ENCODE measurements at places on chromosomes 12 and 14.

- DNase-seq: no peak
Measured at GRCh38 chr14:34052658-34053014, 101.8 kb upstream of the EGLN3 start.

DNA sequence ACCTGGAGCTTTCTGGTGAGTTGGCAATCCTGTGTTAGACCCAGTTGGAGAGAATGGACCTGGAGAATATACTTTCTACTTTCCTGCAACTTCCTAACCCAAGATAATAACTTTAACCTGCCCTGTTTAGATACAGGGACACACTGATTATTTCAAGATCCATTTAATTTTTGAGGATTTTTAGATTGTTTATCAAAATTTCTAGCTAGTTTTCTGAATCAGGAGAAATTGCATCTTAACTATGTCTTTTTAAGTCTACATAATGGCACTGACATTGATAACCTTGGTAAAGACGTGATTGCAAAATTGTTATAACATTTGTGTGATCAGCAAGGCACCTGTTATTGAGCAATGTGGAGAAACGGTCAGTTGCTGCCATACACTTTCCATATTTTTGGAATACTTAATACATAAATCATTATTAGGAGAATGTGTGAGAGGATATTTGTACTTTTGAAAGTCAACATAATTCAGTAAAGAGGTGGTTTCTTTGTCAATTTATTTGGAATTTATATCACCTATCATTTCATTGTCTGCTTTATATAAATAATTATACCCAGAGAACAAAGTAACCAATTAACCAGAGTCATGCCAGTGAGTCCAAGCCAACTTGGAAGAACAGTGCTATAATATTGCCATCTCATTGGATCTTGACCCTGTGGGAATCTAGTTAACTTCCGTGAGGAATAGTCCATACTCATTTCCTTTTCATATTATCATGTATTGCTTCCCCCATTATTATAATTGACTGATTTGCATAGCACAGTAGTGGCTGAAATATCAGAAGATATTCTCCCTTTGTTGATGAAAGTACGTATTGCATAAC, 28.4 kb downstream of the NFYB start:
- no peak for DNase-seq

- no peak for DNase-seq
Measured at GRCh38 chr14:32491416-32492016, 162.4 kb downstream of the AKAP6 start.

DNA sequence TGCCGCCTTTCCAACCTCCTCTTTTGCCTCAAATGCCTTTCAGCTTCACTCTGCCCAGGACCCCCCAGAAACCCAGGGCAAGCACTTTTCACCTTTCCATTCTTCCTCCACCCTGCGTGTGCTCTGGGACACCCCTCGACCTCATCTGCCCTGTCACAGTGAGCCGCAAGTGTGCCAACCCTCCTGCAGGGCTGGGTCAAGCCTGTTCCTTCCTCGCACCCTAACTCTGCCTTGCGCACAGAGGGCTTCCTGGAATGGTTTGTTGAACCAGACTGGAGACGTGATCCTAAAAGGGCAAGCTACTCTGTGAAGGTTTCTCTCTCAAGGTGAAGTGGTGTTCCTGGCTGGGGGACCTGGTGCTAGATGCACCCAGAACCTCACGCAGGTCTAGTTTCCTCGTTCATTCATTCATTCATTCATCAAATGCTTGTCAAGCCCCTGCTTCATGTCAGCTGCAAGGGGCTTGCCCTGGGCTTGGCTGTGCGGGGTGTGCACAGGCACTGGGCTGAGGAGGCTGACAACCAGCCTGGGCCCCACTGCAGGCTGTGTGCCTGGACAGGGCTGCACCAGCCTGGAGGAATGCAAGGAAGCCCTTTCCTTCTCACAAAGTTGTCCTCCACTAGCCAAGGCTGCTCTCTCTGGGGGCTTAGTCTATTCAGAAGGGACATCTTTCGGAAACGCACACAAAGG, 187.2 kb downstream of the CALM1 start:
- no peak for DNase-seq

DNA sequence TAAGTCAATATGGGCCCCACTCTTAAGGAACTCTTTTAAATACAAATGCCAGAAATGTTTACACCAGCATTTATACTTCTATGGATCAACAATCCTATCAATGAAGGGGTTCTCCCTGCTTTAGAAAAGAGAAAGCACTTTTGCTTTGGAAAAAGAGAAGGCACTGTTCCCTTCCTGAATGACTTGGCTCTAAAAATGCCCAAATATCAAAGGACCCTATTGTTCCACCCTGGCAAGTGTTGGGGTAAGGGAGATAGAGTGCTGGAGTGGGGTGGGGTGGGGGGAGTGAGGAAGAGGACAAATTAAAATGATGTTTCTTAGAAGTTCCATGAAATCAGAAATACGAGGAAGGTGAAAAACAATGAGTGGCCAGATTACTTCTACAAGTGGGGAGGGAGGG, 131.6 kb upstream of the GRIN2B start:
- DNase-seq: no peak

GRCh38 chr14:39383026-39383660, 49.1 kb downstream of the FBXO33 start:
- no peak for DNase-seq

DNA sequence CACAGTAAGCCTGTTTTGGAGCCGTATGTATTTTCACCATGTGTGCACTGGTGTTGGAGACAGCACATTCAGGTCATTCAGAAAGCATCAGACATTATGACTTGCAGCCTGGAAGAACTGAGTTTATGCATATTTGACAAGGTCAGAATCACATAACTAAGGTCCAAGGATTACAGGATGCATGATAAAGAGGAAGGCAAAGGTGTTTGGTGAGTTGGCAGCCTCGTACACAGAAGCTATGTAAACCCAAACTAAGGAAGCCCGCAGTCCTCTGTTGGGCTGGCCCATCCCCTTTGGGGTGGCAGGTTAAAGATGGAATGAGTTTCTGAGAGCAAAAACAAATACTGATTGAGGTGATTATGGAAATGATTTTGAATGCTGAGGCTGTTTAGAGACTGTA, 218.4 kb downstream of the KTN1 start:
- no peak for DNase-seq

DNA sequence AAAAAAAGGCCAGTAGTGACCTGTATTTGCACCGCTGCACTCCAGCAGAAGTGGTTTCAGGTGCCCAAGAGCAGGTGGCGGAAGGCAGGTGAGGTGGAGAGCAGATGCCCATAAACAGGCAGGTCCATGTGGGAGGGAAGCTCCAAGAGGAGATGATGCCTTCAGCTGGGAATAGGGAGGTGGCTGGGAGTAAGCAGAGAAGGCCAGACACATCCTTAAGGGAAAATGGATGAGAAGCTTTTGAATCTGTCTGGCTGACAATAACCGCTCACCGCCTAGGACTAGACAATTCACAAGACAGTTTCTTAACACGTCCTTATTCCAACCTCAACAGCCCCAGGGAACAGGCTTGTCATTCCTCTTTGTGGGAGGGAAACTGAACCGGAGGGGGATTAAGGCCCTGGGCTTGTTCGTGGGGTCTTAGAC, 43.9 kb upstream of the PLEKHG6 start:
- no peak for DNase-seq

DNA sequence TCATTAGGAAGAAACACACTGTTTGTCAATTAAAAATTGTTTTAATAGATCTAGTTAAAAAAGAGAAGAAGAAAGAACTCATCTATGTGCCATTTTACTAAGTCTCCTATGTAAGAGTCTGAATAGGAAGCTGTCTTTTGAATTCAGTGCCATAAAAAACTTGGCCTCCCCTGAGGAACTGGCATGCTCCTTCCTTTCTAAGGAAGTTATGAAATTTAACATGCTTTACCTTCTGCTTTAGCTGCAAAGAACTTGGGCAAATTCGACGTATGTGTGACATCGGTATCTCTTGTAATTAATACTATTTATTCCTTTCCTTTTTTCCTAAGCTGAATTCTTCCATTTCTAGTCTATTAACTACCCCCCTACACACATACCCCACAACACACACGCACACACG, 12.5 kb downstream of the TM7SF3 start:
- no peak for DNase-seq

- DNase-seq: no peak
Measured at GRCh38 chr14:54728700-54729527, 162.0 kb downstream of the SAMD4A start.

DNA sequence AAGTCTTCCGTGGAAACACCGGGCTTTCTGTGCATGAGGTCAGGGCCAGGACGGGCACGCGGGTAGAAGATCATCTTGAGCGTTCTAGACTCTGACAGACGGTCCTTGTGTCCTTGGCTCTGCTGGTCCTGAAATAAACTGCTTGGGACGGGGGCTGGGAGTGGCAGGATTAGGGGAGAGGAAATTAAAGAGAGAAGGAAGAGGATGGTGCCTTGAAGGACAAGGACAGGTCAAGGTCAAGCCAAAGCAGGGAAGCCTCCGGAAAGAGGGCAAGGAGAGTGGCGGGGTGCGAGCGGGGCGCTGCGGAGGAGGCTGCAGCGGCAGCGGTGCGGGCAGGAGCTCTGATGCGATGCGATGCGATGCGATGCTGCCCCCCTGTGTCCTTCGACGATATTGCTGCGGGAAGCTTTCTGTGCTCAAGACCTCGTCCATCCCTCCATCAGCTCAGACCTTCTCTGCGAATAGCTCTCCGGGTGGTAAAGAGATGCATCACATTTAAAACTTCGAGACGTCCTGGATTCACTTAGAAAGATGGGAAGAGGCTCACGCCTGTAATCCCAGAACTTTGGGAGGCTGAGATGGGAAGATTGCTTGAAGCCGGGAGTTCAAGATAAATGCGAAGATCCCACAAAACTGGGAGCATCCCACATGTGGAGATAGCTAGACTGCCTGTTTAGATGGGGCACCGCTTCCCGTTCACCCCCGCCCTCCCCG, 110.1 kb upstream of the TMEM132D start:
- DNase-seq: no peak

- no peak for DNase-seq
Measured at GRCh38 chr12:57162553-57163125, 15.2 kb upstream of the LRP1-AS start.

GRCh38 chr14:52995998-52996397, 45.1 kb upstream of the FERMT2 start:
- no peak for DNase-seq

- DNase-seq: no peak
Measured at GRCh38 chr14:96461950-96462798, 40.0 kb upstream of the PAPOLA start.

- no peak for DNase-seq
Measured at GRCh38 chr12:55696141-55696540, 11.6 kb downstream of the ITGA7 start.

DNA sequence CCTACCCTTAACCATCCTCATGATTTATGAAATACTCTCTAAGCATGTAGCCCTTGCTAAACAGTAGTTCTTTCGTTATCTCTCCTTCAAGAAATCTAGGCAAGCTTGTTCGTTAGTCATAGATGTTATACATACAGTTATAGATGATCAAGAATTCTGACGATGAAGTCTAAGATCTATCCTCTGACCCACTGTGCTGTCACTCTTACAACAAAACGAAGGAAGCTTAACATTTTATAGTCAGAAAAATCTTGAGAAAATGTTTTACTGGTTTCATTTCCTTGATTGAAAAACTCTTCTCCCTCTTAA, 68.9 kb downstream of the SPPL3 start:
- DNase-seq: no peak

DNA sequence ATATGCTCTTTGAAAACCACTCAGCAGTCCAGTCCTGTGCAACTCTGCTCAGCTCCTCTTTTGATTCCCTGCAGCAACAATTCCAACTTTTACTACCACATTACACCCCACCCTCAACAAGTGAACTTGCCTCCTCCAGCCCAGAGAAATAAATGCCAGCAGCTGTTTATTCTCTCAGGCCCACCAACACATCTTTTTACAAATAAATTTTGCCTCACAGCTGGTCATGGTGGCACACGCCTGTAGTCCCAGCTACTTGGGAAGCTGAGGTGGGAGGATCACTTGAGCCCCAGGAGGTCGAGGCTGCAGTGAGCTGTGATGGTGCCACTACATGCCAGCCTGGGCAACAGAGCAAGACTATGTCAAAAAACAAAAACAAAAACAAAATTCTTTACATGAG, 9.8 kb downstream of the SNX6 start:
- no peak for DNase-seq

DNA sequence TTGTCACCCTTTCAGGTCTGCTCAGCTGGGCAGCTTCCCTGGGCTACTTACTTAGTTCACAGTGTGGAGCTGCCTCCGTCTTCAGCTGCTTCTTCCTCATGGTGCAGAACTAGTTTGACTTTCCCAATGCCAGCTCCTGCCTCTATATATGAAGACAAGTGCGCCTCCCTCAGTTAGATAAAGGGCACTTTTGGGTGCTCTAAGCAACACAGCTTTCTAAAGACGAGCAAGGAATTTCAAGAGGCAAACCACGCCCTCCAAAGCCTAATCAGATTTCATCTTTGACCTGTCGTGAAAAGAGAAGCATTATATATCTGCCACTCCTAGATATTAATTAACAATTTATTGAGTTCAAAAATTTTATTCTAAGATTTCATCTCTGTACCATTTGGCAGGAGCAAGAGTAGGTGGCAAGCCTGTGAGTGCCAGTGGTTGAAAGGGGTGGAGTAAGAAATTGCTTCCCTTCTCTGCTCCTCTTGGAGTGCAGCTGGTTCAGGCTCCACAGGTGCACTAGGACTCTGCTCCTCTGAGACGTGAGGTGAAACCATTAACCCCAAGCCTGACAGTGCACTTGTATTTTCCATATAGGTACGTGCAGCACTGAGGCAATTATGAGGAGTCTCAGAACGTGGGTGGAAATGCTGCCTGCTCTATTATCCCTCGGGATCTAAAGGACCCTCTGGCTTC, 2.1 kb upstream of the SLC11A2 start:
- DNase-seq: no peak

DNA sequence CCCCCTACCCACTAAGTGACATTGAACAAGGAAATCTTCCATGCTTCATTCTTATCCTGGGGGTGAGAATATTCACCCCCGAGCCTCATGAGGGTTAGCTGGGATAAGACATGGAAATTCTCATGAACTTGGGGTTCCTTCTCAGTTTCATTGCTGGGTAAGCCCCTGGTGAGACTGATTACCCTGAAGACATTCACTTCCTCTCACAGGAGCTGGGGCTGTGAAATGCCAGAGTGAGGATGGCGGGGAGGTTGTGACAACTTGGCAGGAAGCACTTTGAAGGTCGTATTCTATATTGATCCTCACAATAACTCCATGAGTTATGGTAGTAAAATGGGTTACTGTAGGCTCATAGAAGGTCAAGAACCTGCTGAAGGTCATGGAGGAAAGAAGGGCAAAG, 43.5 kb downstream of the ESRRB start:
- DNase-seq: no peak

GRCh38 chr12:78164154-78164553, 333.5 kb downstream of the NAV3 start:
- no peak for DNase-seq

- DNase-seq: no peak
Measured at GRCh38 chr12:100484183-100484886, 10.7 kb downstream of the NR1H4 start.

GRCh38 chr12:19121449-19122018, 8.0 kb upstream of the PLEKHA5 start:
- DNase-seq: no peak

DNA sequence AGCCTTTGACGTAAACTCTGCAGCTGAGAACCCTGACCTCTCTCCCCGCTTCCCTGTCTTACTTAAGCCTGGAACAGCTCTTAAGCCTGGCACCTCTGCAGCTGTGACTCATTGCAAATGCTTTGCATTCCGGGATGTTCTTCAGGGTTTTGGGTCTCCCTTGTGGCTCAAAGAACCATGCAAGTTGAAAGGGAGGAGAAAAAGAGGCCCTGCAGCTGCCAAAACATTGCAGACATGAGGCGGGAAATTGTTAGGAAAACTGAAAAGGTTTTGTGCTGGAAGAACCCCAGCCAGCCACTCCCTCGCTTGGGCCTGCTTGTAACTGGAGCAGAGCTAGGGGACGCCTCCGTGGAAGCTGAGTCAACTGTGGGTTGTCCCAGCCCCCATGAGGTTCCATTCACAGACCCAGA, 60.2 kb upstream of the FERMT2 start:
- DNase-seq: no peak

Measured in activated naive CD4-positive, alpha-beta T cell (primary cell).